ENCODE measurements at places on chromosomes 12 and 14.

- no peak for DNase-seq
Measured at GRCh38 chr12:119327471-119327870, 7.1 kb upstream of the CCDC60 start.

- no peak for DNase-seq
Measured at GRCh38 chr14:92945544-92945943, 22.6 kb downstream of the CHGA start.

DNA sequence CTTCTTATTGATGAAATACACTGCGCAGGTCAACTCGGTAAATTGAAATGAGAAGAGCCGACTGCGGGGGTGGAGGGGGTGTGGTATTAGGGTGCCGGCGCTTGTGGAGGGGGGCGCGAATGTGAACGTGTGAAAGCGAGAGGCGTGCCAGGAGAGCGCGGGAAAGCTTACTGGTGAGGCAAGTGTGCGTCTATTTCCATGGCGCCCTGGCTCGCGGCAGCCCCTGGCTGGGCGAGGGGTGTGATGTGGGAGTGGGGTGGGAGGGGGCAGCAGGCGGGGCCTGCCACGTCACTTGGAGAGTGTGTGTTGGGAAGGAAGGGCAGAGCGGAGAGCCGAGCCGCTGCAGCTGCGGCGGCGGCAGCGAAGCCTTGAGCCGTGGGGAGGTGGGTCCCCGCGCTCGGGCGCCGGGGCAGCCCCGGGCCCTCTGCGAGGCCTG, 88.8 kb downstream of the GALNT8 start:
- DNase-seq: no peak

DNA sequence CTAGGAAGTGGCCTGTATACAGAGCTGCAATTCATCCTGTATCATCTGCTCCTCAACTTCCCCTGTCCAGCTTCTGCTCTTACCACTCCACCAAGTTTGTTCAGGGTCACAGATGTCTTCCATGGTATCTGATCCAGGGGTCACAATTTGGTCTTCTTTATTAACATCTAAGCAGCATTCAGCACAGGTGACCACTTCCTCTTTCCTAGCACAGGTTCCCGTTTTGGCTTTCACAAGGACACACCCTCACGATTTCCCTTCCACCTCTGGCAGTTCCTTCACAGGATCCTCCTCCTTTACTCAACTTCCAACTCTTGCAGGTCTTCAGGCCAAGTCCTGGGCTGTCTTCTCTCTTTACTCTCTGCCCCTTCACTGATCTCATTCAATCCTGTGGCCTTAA, 93.6 kb downstream of the TTC7B start:
- DNase-seq: no peak

GRCh38 chr14:98786456-98786855, 485.5 kb downstream of the BCL11B start:
- no peak for DNase-seq

GRCh38 chr14:101844219-101844618, 82.7 kb downstream of the PPP2R5C start:
- DNase-seq: no peak

DNA sequence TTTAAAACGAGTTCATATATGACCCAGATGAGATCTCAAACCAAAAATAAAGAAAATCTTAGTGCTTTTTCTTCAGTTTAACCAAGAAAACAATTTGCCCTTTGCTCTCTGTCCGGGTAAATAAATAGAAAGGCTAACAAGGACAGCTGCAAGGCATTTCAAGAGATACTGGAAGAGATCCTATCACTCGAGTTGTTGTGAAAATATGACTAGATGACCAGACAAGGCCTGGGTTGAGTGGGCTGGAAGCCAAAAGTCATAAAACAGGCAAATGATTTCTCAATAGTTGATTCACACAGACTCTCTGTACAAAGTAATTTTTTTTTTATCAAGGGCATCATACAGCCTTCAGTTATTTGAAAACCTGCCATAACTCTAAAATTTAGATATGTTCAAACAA, 55.9 kb upstream of the AVPR1A start:
- DNase-seq: no peak

DNA sequence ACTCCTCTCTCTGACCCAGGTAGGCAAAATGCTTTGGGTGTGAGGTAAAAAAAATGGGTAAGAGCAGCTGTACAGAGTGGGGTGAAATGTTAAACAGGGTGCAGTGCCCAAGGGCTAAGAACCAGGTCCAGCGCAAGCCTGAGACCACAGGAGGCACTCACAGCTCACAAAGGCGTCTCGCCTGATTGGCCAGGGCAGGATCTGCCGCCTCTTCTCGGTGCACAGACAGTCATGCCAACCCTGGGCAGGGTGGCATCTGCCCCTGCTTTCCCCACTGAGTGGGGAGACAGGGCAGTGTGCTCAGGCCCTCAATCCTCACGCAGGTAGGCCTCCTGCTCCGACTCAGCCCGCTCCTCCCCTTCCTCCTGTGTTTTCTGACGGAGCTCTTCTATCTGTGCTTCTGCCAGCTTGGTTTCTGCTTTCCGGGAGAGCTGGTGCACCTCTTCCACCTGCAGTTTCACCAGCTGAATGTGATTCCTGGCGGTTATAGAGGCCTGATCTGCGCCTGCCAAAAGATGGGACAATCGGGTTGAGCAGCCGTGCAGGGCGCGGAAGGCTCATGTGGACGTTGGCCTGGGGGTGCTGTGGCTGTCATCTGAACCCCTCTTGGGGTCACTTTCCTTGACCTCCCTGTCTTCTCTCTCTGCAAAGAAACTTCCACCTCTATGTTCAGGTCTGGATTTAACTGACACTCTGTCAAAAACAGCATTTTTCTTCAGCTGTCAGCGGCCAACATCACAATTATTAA, 4.7 kb downstream of the B3GNT4 start:
- no peak for DNase-seq

DNA sequence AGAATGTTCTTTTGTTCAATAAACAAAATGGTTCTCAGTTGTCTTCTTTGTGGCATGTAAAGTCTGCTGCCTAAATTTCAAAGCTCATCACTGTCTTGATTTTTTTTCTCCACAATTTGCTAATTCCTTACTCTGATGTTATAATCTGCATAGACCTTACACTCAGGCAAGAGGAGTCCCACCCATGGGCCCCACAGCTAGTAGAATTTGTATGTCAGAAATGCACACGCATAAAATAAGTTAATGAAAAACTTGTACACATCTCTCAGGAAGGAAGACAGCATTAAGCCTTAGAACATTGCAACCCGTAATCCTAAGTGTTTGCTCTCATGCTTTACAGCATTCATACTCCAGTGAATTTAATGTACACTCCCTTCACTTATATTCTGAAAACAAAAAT, 280.8 kb downstream of the ATXN7L3B start:
- no peak for DNase-seq

- DNase-seq: no peak
Measured at GRCh38 chr12:25020621-25021243, 71.8 kb upstream of the BCAT1 start.

- DNase-seq: no peak
Measured at GRCh38 chr12:122049827-122050226, 28.1 kb downstream of the BCL7A start.

- DNase-seq: no peak
Measured at GRCh38 chr12:51244269-51244668, 5.6 kb downstream of the DAZAP2 start.

DNA sequence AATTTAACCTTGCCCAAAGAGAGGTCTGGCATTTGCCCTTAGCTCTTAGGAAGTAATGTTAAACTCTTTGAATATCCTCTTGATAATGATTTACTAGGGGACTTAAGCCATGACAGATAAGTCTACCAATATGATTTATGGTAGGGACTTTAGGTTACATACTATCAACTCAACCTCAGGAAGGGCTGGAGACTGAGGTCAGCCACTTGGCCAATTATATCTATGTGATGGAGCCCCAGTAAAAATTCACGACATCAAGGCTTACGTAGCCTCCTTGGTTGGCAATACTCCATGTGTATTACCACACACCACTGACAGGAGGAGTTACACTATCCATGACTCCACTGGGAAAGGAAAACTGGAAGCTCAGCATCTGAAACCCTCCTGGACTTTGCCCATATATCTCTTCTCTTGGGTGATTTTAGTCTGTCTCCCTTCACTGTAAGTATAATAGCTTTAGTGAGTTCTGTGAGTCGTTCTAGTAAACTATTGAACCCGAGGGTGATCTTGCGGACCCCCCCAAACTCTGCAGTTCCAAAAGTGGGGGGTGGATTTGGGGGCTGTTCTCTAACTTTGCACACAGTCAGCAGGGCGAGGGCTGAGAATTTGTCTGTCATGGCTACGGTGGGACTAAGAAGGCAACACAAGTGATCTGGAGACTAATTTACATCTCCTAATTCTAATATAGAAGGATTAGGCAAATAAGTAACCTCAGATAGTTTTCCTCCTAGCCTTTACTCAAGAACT, 62.3 kb downstream of the R3HDM2 start:
- no peak for DNase-seq

DNA sequence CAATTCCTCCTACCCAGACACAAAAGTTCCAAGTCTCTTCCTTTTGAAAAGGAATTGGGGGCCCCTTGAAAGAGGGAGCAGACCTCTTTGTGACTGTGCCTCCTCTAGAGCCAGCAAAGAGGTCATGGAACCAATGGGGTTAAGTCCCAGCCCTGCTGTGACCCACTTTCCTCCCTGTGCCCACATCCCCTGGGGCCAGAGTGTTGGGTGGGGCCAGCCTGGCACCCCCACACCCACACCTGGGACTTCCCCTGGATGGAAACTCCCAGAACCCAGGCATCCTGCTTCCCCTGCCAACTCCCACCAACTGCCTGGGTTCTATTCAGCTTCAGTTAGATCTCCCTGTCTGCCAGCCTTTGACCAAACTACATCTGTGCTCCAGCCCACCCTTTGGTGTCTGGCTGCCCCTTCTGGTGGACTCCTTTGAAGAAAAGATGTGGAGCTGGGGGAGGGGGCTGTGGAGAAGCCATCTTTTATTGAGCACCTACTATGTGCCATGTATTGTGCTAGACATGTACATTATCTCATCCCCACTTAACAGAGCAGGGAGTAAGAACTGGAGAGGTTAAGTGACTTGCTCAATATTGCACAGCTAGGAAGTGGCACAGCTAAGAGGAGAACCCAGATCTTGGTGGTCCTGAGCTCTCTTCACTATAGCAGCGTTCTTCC, 4.6 kb upstream of the RARG start:
- no peak for DNase-seq

DNA sequence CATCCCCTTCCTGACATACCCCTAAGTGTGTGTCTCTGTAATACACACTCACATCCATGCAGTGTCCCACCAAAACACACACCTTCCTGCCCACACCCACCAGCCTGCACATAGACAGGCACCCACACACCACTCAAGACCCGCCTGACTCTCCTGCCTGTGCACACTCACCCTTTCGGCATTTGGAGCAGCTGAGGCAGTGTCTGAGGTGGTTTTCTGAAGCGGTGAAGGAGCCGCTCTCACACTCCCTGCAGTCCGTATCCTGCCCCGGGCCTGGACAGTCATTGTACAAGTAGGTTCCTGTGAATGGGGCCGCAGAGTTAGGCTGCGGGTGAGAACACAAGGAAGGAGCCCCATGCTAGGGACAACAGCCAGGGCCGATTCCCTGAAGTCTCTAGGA, 8.3 kb downstream of the TNFRSF1A start:
- DNase-seq: no peak

- DNase-seq: no peak
Measured at GRCh38 chr12:101570047-101570446, 24.7 kb upstream of the MYBPC1 start.

DNA sequence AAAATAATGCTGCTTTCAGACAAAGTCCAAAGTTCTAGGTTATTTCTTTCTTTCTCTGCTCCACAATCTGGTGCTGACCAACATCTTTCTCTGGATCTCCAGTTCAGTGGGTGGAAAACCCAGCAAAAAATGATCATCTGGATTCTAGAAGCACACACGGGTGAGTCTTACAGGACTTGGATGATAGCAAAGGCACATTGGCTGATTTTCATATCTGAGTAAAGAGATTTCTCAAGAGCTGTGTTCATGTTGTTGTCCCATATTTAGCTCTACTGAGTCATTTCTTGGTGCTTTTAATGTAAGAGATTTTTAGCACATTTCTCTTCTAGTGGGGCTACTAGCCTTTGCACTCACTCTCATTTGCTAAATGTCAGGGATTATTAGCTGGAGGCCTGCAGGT, 336.7 kb downstream of the GALC start:
- no peak for DNase-seq

- no peak for DNase-seq
Measured at GRCh38 chr12:49609059-49609874, 3.8 kb upstream of the FAM186B start.

- DNase-seq: no peak
Measured at GRCh38 chr14:92493024-92493423, 20.6 kb upstream of the RIN3 start.

DNA sequence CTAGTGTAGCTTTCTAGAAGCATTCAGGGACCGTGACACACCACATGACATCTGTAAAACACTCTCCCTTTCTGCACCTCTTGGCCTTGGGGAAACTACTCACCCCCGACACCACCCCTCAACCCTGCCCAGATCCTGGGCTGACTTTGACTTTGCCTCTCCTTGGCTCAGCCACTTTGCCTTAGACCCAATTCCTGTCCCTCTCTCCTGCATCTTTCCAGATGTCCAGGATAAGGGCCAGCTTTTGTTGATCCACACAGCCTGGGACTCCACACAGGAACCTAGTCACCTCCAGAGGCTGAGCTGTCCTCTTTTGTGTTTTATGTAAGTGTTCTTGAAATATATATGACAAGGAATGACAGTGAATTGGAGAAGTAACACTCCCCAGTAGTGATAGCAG, 153.7 kb upstream of the PLXNC1 start:
- DNase-seq: no peak

DNA sequence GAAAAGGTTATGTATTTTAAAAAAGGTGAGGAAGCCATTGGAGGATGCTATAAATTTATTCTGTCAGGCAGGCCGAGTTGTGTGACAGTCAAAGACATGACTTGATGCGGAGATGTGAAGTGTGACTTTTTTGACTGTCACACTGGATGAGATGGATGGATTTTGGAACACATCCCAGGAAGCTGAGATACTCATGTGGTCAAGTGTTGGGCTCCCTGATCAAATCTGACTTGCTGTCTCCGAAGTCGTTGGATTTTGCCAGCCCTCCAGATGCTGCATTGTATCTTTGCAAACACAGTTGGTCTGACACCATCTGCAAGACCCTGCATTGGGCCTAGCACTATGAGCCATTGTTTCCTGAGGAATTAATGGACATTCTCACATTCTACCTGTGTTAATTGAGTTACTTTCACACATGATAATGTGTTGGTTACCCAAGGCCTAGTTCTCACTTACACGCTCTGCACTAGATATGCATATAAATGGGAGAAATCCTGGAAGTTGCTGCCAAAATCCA, 204.0 kb upstream of the PRKD1 start:
- no peak for DNase-seq

- no peak for DNase-seq
Measured at GRCh38 chr14:100078216-100078803, 13.1 kb downstream of the EVL start.

- DNase-seq: no peak
Measured at GRCh38 chr12:38386205-38386985, 69.8 kb downstream of the ALG10B start.

- no peak for DNase-seq
Measured at GRCh38 chr12:85825746-85826145, 10.5 kb downstream of the RASSF9 start.

DNA sequence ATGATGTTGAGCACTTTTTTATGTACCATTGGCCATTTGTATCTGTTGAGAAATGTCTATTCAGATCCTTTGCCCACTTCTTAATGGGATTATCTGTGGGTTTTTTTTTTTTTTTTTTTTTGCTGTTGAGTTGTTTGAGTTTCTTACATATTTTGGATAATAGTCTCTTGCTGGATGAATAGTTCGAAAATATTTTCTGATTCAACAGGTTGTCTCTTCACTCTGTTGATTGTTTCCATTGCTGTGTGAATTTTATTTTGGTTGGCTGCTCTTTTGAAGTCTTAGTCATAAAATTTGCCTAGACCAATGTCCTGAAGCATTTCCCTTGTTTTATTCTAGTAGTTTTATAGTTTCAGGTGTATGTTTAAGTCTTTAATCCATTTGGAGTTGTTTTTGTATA, 64.5 kb downstream of the CAND1 start:
- no peak for DNase-seq
